ENCODE measurements at places on chromosomes 2 and 18.
A peak's percentile ranks its signal among the peaks of the same experiment; 100 is the strongest.

DNA sequence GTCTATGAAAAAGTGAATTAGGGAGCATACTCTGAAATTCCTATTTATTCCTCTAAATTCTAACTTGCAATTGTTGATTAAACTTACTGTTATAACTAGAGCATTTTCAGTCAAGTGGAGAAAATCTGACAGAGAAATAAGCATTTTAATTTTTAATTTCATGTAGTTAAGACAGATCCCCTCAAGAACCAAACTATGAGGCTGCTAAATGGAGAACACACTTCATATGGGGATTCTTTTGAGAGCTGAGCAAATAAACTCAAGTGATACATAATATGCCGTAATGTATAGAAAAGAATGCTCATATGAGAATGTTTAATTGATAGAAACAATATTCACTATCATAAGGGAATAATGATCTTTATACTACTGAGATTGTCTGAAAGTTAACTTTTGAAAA is 340.8 kb downstream of the ERBB4 start:
- no peaks in the 10 kb centered on the region for H3K4me1 ChIP-seq
- no peak overlapping the region for H3K4me3 ChIP-seq
- DNase-seq = no peak
- H3K27ac ChIP-seq = no peak overlapping the region
- H3K27me3 ChIP-seq = no peaks in the 10 kb centered on the region

DNA sequence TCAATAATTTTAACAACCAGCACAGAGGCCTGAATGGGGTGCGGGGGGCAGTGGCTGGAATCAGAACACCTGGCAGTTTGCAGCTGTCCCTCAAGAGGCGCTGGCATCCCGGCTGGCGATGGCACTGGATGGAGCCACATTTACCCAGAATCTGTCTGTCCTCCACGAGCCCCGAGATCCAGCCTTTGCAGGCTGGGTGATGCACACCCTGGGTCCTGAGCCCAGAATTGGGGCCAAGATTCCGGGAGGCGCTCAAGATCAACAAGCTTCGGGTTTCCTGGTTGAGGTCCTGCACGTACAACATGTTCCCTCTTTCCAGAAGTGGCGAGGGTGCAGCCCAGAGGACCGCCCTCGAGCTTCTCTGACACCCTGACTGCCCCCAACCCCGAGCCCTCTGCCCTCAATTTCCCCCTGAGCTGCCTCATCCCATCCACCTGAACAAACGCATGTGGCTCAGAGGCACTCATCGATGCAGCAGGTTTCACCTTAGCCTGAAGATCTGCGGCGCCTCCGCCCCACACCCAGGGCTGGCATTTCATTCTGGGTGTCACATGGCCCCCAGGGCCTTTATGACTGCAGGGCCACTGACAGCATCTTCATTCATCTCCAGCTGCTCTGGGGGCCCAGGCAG is 97.5 kb downstream of the TFCP2L1 start:
- peaks cover 7% of the 10 kb centered on the region for H3K27me3 ChIP-seq
- no peaks in the 10 kb centered on the region for H3K4me1 ChIP-seq
- H3K4me3 ChIP-seq = no peak overlapping the region
- no peaks in the 10 kb centered on the region for H3K36me3 ChIP-seq

DNA sequence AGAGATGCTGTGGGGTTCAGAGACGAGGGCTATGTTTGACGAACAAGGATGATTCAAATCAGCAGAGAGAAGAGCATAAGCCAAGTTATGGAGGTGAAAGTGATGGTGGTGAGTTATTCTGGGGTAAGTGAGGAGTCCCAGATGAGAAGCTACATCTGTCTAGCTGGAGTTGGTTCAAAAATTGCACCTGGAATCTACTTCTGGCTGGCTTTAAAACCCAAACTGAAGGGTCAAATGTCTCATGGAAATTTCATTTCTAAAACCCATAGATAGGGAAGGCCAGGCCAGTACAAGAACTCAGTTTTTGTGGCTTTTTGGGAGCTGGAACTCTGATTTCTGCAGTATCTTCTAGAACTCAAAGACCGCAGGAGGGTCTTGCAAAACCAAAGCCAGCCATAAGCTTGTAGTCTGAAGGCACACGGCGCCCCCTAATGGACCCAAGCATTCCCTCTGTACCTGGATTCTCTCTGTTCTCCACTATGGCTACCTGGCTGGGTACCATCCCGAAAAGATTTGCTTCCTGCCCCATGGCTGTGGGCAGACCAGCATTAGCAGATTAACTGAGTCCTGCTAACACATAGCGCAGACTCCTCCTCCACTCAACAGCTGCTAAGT is 229.1 kb upstream of the SLC14A2 start:
- DNase-seq = peak; percentile 8
- H3K27me3 ChIP-seq = peaks cover 7% of the 10 kb centered on the region
- no peak overlapping the region for H3K4me3 ChIP-seq
- H3K36me3 ChIP-seq = no peaks in the 10 kb centered on the region
- no peak overlapping the region for H3K27ac ChIP-seq

- no peak overlapping the region for H3K27ac ChIP-seq
- H3K36me3 ChIP-seq = no peaks in the 10 kb centered on the region
- DNase-seq = no peak
- no peak overlapping the region for H3K4me3 ChIP-seq
- peaks cover 24% of the 10 kb centered on the region for H3K27me3 ChIP-seq
These were observed 4.7 kb downstream of the LONRF2 start for GRCh38 chr2:100317634-100318033.

GRCh38 chr18:13302457-13303225 is 84.1 kb downstream of the LDLRAD4 start:
- no peak overlapping the region for H3K4me3 ChIP-seq
- no peak overlapping the region for H3K27ac ChIP-seq
- no peaks in the 10 kb centered on the region for H3K27me3 ChIP-seq
- DNase-seq = no peak
- H3K4me1 ChIP-seq = no peaks in the 10 kb centered on the region
- no peaks in the 10 kb centered on the region for H3K36me3 ChIP-seq

DNA sequence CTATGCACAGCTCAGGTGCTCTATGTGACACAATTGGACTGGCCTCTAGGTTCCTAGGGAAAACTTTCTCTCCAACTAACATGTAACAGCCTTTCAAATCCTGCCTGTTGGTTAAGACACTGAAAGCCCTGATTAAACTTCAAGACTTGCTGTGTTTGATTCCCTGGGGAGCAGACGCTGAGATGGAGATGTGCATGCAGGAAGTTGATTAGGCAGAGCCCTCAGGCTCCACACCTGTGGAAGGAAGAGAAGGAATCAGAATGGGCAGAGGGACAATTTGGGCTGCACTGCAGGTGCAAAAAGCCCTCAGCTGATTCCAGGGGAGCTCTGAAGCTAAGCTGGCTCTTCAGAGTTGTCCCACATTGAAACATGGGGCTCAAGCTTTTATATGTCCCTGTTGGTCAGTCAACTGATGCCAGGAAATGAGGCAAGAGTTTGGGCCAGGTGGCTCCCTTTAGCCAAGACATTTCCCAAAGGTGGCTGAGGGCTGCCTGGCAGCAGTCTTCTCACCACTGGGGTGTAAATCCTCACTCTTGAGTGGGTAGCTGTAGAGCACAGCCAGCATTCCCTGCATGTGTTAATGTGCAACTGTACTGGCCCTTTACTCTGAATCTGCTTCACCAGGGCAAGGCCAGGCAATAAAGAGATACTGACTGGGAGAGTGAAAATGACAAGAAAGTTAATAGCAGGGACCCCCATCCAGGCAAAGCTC is 199.5 kb upstream of the DDX18 start:
- no peaks in the 10 kb centered on the region for H3K36me3 ChIP-seq
- no peak overlapping the region for H3K27ac ChIP-seq
- no peaks in the 10 kb centered on the region for H3K27me3 ChIP-seq
- no peak overlapping the region for H3K4me3 ChIP-seq

DNA sequence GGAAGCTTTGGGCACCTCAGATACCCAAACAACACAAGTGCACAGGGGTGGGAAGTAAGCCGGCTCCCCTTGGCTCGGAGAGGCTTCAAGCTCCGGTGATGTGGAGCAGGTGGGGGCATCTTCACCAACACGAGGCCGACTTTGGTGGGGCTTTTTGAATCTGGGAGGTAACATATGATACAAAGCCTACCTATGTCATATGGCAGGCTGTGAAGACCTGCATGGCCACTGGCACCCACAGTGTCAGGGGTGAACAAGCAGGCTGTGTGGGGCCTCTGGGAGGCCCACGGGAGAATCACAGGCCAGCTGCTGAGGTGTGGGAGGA is 109.0 kb downstream of the EIPR1 start:
- no peak overlapping the region for H3K4me3 ChIP-seq
- H3K36me3 ChIP-seq = no peaks in the 10 kb centered on the region
- H3K27me3 ChIP-seq = no peaks in the 10 kb centered on the region

All from IMR-90 (cell line).